ENCODE measurements at places on chromosomes 7 and 10.

- DNase-seq, result no peak
Observed at GRCh38 chr10:86727470-86727869, 28.9 kb upstream of the BMPR1A start.

- DNase-seq, result no peak
Observed at GRCh38 chr7:47905076-47905920, 43.0 kb downstream of the PKD1L1 start.

DNA sequence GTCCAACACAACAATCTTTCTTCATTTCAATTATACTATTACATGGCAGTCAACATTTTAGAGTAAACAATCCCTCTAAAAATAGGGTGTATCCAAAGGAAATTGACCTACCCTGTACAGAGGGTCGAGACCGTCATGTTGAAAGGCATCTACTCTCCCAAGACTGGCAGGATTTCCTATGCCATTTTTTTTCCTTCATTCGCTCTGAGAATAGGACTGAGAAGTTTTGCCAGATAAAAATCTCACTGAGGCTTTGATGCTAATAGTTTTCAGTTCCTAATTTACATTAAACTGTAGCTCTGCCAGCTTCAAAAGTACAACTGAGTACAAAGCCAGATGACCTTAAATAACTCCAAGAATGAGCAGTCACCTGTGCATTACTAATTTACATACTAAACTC lies 84.5 kb upstream of the SEMA3C start:
- DNase-seq, result no peak

GRCh38 chr10:49076741-49077521 lies 38.4 kb downstream of the VSTM4 start:
- no peak for DNase-seq

DNA sequence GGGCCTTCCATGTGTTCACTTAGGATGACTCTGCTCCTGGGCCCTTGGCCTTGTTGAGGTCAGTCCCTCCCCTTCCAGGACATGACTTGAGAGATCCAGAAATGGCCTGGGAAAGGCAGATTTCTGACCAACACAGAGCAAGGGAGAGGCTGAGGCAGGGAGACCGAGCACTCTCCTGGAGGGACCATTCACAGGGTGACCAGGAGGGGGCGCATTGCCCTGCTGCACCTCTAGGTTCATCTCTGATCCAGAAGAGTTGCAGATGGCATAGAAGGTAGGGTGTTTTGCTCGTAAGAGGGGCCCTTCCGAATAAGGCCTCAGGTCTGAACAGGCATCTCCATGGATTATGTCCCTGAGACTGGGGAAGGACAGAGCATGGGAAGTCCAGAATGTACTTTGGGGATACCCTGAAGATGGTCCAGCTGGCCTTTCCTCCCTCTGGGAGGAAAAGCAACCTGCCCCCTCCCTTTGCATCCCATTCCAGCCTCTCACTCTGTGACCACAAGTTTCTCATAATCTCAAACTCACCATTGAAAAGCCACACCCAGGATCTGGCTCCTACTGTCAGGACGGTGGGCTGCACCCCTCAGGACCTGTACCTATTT lies 6.6 kb downstream of the DMBT1 start:
- DNase-seq, result no peak

DNA sequence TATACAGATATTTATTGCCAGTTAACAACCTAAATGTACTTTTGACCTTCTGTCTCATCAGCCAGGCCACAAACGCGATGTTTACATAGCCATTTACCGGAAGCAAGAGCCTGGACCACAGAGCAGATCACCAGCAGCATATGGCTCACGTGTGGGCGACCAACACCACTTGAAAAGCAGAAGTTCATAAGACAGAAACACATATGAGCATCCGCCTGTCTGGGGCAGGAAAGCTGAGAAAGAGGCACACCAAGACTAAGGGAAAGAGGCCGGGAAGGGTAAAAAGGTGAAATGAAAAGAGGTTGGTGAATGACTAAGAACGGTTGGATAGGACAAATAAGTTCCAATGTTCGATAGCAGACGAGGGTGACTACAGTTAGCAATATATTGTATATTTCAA lies 1.3 kb downstream of the ABCB1 start:
- no peak for DNase-seq

GRCh38 chr10:71534568-71535194 lies 138.0 kb downstream of the CDH23 start:
- DNase-seq, result no peak

GRCh38 chr7:65974191-65974801 lies 7.7 kb downstream of the GUSB start:
- no peak for DNase-seq

GRCh38 chr7:141234335-141235105 lies 160.7 kb downstream of the TMEM178B start:
- DNase-seq, result no peak

- no peak for DNase-seq
Observed at GRCh38 chr10:49666685-49667084, 12.8 kb upstream of the C10orf53 start.

GRCh38 chr7:130276796-130277762 lies 10.4 kb downstream of the CPA2 start:
- DNase-seq, result no peak

DNA sequence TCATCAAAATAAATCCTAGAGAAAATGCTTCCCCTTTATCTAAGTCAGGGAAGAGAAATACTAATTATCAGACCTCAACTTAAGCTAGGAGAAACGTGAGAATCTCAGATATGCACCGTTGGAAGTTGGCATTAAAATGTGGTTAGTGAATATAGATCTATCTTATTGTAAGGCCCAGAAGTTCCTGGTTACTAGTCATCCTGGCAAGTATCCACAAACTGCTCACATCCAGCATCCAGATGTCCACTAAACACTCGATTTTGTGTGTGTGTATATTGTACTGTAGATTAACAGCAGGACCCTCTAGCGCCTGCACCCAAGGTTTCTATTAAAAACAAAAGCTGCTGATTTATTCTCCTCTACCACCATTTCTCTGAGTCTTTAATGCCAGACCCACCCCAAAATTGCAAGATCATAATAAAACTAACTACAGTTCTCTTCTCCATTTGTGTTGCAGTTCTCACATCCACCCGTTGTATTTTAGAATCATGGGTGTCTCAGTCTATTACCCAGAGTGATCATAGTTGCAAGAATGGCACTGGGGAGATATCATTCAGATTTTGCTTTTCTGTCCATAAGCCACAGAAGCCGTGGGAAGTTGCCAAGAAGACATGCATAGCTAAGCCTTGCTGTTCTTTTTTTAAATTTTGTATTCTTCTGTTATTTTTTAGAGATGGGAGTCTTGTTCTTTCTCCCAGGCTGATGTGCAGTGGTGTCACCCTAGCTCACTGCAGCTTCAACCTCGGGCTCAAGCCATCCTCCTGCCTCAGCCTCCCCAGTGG lies 165.4 kb downstream of the KIAA1217 start:
- no peak for DNase-seq

GRCh38 chr7:117143580-117143979 lies 179.3 kb downstream of the WNT2 start:
- no peak for DNase-seq

DNA sequence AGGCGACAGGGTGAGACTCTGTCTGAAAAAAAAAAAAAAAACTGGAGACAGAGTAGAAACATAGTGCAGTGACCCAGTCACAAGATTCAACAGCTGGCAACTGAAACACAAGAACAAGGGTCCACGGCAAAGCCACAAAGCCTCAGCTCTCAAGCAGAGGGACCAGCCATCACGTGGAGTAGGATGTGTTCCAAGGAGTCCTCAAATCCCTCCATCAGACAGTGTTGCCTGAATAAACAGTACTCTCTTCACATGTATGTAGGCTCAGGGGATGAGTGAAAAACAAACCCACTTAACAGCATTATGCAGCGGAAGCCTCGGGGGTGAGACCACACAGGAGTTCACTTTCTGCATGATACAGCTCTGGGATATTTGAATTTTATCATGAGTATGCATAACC lies 62.0 kb downstream of the SLIT1 start:
- no peak for DNase-seq

DNA sequence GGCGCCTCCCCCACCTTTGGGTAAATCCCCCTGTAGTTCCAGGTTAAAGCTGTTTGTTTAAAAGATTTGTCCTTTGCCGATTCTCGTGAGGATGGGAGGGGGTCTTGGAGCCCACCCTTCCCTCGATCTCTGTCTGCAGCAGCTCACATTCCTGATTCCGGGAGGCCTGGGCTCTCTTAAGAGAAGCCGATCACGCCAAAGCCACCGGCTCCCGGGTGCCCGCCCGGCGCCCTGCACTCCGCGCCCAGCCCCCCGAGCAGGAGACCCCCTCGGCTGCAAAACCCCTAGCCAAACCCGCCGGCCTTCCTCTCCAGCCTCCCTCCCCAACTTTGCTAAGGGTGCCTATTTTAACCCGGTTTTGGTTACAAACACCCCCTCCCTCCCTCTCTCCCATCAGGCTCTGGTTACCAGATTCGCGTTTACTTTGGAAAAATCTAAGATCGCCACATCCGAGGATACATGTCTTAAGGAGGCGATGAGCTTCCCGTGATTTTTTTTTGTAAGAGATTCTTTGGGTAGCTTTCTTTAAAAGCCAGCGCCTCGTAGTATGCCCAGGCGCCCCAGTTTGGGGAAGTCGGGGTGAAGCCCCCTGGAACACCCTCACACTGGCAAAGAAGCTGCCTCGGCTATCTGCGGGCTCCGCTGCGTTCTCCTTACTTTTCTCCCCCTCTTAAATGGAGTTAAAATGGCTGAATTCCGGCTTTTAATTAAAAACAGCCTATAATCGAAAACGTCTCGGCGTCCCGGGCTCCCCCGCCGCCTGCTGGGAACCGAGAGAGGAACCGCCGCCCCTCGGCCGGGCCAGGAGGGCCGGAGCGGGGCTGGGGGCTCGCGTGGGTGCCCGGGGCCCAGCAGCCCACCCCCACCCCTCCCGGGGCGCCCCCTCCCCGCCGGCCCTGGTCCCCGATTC lies 983 bp downstream of the TNRC18 start:
- DNase-seq, result no peak

GRCh38 chr7:26447116-26447515 lies 155.5 kb downstream of the SNX10 start:
- DNase-seq, result no peak

DNA sequence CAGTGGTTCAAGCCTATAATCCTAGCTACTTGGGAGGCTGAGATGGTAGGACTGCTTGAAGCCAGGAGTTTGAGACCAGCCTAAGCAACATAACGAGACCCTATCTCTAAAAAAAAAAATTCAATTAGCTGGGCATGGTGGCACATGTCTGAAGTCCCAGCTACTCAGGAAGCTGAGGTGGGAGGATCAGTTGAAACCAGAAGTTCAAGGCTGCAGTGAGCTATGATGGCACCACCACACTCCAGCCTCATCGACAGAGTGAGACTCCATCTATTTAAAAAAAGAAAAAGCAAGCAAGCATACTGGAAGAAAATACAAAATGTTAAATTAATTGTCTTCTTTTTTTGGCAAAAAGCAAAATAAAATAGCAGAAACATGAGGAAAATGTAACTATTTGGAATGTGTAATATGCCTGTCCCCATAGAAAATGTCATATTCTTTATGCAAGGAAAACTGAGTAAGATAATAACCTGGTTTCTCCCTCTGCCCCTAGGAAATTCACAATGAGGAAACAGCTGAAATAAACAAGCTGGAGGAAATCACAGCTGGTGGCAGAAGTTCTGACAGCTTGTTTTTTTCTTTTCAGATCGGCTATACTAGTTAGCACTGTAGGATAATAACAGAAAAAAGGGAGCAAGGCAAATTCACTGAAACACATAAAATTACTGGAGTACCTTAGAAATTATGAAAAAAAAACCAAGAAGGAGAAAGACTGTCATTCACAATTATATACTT lies 48.5 kb downstream of the HERPUD2 start:
- DNase-seq, result no peak
